Smooth muscle cell of trachea (primary cell): ENCODE measurements at places on chromosomes 3 and 15. TPM values are rescaled to one million over a fixed set of nuclear protein-coding genes. Genes with fewer than 3 reads are reported as not detected.

The SLC28A1 gene
- not detected in 2 replicates for total RNA-seq

The FEZF2 gene
- total RNA-seq = not detected in 2 replicates

The SEC61A1 gene
- total RNA-seq = 370 and 409 TPM in 2 replicates

The CPLX3 gene
- total RNA-seq = not detected in 2 replicates

The FBXL2 gene
- 20.2 and 25.2 TPM in 2 replicates for total RNA-seq

The SMCO1 gene
- total RNA-seq = not detected in 2 replicates

The SNTN gene
- not detected in 2 replicates for total RNA-seq

The ABCC5 gene
- total RNA-seq = 18.6 and 21.0 TPM in 2 replicates

The ONECUT1 gene
- not detected in 2 replicates for total RNA-seq

The FOXL2NB gene
- total RNA-seq = not detected in 2 replicates

The CPN2 gene
- total RNA-seq = not detected in 2 replicates

The SNX22 gene
- 0.50 and 0.58 TPM in 2 replicates for total RNA-seq

The RCN2 gene
- total RNA-seq = 39.7 and 83.2 TPM in 2 replicates

The REC114 gene
- not detected in 2 replicates for total RNA-seq

The PYGO1 gene
- total RNA-seq = 9.0 and 11.2 TPM in 2 replicates

The CSPG4 gene
- 130 and 133 TPM in 2 replicates for total RNA-seq

The SKOR1 gene
- total RNA-seq = 0.15 and 0.17 TPM in 2 replicates

The MLH1 gene
- total RNA-seq = 46.8 and 65.7 TPM in 2 replicates
